ENCODE measurements at places on chromosomes 1 and 21. TPM values are rescaled to one million over a fixed set of nuclear protein-coding genes. Genes with fewer than 3 reads are reported as not detected.

The MX2 gene
- 10.3 TPM for total RNA-seq

The TMEM82 gene
- not detected for total RNA-seq

The OR2T29 gene
- not detected for total RNA-seq

The TSTD1 gene
- total RNA-seq: 23.1 TPM

The TSPEAR gene
- 0.21 TPM for total RNA-seq

The SLFNL1 gene
- total RNA-seq: 0.69 TPM

The MANEAL gene
- 3.3 TPM for total RNA-seq

Data from urinary bladder (tissue), 4 donors.